Fibroblast of skin of scalp (primary cell): ENCODE measurements at places on chromosomes 6 and 20.

- DNase-seq = no peak
Observed at GRCh38 chr20:58923117-58923712, 57.8 kb upstream of the NELFCD start.

DNA sequence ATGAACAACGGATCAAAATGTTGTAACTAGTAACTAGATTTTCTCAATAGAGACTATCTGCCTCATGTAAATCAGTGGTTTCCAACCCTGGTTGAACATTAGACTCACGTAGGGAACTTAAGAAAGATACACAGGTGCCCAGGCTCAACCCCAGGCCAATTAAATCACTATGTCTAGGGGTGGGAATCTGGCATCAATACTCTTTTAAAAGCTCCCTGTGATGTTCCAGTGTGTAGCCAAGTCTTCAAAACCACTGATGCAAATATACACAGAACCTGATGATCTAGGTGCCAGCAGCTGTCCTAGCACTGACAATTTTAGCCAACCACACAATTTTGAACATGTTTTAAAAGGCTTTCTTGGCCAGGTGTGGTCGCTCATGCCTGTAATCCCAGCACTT, 128.7 kb downstream of the TBC1D32 start:
- DNase-seq = no peak

DNA sequence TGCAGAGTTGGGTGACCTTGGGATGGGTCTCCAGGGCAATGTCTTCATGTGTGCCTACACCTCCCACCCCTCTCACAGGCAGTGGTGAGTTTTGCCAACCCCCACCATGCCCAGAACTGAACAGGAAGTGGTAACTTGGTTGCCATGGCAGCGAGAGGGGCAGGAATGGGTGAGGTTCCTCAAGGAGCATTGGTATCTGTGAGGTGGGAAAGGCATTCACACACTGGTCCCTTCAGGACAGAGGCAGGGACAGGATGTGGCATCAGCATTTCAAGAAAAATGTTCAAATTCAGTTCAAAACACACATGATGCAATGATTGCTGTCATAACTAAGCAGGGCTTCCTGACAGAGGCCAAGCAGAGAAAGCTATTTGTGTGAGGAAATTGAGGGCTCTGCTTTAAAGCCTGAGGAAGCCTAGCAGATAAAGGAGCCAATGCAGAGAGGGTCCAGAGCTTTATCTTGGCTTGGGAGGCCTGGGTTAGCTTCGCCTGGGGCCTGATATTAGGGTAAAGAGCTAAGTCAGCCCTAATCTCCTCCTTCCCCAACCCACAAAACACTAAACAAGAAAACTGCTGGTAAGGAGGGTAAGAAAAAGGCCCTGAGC, 551 bp downstream of the TREML2 start:
- peak; percentile 57 for DNase-seq

- DNase-seq = peak; percentile 83
Observed at GRCh38 chr6:27684264-27685211, 211.6 kb upstream of the ZNF184 start.

- peak; percentile 94 for DNase-seq
Observed at GRCh38 chr6:73983367-73983766, 287.4 kb downstream of the CD109 start.

GRCh38 chr6:118740372-118740771, 89.0 kb upstream of the CEP85L start:
- no peak for DNase-seq

- DNase-seq = no peak
Observed at GRCh38 chr20:38790200-38791053, 15.1 kb upstream of the PPP1R16B start.

DNA sequence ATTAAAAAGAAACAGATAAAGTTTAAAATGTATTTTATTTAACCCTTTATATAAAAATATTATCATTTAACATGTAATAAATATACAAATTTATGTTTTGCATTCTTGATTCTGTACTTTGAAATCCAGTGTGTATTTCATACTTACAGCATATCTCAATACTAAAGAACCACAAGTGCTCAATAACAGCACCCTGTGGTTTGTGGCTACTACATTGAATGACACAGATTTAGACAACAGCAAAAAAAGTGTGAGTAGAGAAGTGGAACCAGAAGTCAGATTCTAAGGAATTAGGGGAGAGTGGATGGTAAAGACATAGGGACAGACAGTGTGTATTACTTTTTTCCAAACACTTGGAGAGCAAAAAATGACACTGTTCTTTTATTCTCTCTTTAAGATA, 524.5 kb downstream of the BMP2 start:
- DNase-seq = no peak

GRCh38 chr6:137522198-137522798, 28.1 kb upstream of the OLIG3 start:
- DNase-seq = no peak

GRCh38 chr6:139544701-139545057, 170.2 kb upstream of the CITED2 start:
- DNase-seq = no peak

DNA sequence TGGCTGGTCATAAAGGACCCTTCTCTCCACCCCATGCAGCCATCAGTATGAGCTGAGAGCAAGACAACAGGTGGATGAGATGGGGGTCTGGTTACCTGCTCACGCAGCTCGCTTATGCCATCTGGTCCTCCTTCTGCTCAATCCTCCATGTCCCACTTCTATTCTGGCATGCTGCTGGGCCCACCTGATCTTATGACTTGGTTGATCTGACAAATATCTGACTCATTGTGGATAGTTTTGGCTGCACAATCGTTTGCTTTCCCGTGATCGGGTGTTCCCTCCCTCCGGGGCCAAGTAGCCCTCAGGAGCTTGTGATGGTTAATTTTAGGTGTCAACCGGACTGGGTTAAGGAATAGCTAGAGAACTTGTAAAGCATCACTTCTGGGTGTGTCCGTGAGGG, 26.6 kb upstream of the ELMO2 start:
- no peak for DNase-seq

DNA sequence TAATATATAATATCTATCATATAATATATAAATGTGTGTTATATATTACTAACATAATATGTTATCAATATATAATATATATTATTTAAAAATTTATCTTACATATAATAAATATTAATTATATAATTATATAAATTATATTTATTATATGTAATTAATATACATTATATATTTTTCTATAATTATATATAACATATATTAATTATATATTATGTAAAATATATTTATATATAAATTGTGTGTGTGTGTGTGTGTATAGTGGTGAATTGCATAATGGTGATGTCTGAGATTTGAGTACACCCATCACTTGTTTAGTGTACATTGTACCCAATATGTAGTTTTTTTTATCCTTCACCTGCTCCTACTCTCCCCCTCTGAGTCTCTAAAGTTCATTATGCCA, 205.9 kb upstream of the KCNG1 start:
- no peak for DNase-seq

GRCh38 chr6:2196079-2196679, 49.2 kb downstream of the GMDS start:
- DNase-seq = peak; percentile 53

GRCh38 chr6:158083455-158084325, 84.4 kb downstream of the SERAC1 start:
- no peak for DNase-seq

DNA sequence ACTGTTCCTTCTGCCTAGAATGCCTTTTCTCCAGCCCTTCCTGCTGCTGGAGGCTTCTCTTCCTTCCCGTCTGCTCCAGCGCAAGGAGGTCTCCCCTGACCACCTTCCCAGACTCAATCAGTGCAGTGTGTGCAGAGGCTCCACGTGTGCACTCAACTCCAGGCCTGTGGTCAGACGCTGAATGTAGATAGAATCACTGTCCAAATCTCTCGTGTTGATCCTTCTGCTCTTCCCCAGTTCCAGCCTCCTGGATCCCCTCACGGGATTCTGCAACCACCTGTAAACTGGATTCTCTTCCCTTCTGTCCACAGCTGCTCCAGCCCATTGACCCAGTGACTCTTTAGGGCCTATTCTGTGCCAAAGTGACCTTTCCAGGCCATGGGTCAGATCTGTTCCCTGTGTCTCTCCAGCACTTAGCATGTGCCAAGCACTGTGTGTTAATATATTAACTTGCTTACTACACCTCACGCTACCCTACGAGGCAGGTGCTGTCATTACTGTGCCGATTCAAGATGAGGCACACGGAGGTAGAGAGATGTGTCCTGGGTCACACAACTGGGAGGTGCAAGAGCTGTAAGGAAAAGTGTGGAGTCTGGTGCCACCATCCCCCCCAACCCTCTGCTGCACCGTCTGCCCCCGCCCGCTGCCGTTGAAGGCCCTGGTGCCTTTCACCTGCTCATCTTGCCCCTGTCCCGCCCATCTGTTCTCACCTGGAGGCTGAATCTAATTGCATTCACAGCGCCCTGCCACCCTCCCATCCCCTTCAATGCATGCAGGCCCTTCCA, 112.2 kb downstream of the SULF2 start:
- DNase-seq = no peak

DNA sequence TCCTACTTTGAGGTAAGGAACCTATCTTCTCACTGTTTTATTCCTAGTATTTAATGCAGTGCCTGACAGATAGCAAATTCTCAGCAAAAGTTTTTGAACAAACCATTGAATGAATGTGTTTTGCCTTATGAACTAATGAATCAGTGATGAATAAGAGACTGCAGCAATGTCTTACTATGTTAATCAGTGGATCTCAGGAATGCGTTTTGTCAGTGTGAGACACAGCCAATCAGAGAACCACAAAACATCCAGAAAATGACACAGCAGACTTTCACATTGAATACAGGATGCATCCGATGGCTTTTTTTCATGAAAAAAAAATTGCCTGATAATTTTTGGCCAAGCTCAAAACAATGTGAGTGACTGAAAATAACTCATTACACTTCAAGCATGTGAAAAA, 270.5 kb downstream of the BMP2 start:
- peak; percentile 38 for DNase-seq

GRCh38 chr6:127641905-127642304, 64.9 kb downstream of the C6orf58 start:
- peak; percentile 41 for DNase-seq

DNA sequence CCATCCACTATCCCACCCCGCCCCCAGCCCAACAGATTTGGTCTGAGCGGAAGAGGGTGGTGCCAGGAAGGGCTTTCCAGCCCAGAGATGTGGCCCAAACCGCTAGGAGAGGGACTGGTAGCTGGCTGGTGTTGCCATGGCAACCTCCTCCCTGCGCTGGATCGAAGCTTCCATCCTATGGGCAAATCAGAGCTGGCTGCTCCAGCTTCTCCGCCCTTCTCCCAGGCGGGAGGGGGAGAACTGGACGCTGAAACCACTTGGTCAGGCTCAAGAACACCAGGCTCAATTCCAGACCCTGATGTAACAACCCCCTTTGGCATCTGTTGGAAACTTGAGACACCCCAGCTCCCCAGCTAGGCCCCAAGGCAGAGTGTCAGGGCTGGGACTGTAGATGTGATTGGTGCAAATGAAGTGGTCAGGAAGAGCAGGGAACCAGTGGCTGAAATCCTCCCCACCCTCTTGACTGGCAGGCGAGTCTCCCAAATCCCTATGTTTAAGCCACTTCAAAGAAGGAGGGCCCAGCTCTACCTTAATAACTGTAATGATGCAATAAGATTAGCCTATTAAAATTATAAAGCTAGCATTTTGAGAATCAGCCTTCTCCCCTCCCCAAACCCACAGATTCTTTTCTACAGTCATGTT, 4.2 kb downstream of the RIMS4 start:
- peak; percentile 13 for DNase-seq

GRCh38 chr20:1953621-1954020, 40.2 kb downstream of the PDYN start:
- no peak for DNase-seq

GRCh38 chr6:19501737-19502245, 335.4 kb upstream of the ID4 start:
- DNase-seq = no peak

DNA sequence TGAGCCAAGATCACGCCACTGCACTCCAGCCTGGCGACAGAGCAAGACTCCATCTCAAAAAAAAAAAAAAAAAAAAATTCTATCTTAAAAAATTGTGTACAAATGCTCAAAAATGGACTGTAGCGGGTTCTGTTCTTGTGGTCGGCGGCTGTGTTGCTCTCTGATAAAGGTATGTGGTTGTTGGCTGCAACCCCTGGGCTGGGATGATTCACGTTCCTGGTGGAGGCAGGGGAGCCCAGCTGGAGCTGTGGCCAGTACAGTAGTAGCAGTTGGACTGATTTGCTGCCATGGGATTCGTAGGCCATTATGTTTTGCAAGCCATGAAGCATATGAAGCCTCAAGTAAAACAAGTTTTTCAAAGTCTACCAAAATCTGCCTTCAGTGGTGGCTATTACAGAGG, 22.3 kb downstream of the MDN1 start:
- peak; percentile 24 for DNase-seq

DNA sequence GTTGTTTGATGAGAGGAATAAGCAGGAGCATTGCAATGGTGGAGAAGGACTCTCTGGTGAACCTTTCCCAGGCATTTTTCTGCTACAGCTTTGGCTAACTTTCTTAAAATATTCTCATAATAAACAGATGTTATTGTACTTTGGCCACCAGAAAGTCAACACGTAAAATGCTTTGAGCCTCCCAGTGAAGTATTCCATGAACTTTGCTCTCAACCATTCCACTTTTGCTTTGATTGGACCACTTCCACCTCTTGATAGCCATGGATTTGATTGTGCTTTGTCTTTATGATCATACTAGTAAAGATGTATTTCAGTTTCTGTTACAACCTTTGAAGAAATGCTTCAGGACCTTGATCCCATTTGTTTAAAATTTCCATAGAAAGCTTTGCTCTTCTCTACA, 241.1 kb downstream of the TENT5A start:
- peak; percentile 7 for DNase-seq

- DNase-seq = no peak
Observed at GRCh38 chr20:47968541-47969310, 183.4 kb upstream of the SULF2 start.

DNA sequence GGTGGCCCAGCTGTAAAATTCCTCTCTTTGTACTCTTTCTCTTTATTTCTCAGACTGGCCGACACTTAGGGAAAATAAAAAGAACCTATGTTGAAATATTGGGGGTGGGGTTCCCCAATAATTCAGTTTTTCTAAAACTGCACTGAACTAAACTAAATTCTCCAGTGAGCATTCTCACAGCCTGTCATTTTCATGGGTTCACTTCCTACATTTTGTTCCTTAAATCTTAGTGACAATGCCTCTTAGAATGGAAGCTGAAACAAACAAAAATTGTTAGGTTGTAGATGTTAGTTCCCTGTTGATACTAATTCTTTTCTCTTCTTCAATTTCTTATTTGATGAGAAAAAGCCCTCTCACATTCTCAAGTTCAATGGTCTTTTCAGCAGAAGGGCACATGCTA, 35.8 kb upstream of the IFNGR1 start:
- no peak for DNase-seq

GRCh38 chr20:51276296-51276695, 253.4 kb upstream of the KCNG1 start:
- DNase-seq = no peak

- no peak for DNase-seq
Observed at GRCh38 chr6:140101818-140102217, 727.4 kb upstream of the CITED2 start.

DNA sequence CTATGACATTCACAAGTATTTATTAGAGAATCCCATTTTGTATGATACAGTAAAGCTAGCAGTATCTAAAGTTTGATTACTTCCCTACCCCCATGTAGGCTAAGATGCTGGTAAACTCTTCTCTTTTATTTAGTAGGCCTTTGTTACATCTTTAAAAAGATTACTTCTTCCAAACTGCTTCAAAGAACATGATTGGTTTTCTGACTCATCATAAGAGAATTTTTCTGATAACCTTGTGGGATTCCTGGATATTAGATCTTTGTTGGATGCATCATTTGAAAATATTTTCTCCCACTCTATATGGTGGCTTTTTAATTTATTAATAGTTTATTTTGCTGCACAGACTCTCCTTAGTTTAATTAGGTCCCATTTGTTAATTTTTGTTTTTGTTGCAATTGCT, 898.3 kb upstream of the ADGRB3 start:
- DNase-seq = no peak

- no peak for DNase-seq
Observed at GRCh38 chr6:156175971-156176421, 601.2 kb upstream of the ARID1B start.
